Left ventricle myocardium inferior (tissue), 1 donor: ENCODE measurements at places on chromosomes 1 and 21.

GRCh38 chr1:115479055-115479482 is 141.0 kb upstream of the NGF start:
- DNase-seq, result no peak

DNA sequence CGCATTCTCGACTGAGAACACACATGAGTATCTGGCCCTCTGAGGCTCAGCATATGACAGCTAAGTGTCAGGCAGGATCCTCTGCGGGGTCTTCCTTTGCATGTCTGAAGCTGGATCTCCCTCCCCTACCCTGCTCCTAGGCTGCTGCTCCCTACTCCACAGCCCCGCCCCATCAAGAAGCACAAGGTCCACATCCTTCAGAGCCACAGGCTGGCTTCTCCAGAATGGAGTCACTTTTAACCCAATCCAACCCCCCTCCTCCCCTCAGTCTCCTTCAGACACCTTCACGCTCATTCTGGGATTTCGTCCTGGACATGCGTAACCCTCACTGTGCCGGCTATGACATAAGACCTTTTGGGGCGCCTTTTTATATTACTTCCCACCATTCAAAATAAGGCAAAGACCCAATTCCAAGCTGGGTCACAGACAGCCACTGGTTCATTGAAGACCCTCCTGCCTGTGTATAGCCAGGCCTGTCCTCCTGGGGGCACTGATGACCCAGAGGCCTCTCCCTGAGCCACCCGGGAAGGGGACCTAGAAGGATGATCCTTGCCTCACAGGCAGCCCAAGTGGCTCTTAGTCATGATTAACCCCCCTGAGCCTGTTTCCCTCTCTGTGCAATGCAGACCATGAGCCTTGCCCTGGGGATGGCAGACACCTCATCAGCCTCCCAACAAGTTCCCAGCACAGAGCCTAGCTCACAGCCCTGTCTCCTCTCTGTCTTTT is 4.7 kb downstream of the ADGRB2 start:
- no peak for DNase-seq

DNA sequence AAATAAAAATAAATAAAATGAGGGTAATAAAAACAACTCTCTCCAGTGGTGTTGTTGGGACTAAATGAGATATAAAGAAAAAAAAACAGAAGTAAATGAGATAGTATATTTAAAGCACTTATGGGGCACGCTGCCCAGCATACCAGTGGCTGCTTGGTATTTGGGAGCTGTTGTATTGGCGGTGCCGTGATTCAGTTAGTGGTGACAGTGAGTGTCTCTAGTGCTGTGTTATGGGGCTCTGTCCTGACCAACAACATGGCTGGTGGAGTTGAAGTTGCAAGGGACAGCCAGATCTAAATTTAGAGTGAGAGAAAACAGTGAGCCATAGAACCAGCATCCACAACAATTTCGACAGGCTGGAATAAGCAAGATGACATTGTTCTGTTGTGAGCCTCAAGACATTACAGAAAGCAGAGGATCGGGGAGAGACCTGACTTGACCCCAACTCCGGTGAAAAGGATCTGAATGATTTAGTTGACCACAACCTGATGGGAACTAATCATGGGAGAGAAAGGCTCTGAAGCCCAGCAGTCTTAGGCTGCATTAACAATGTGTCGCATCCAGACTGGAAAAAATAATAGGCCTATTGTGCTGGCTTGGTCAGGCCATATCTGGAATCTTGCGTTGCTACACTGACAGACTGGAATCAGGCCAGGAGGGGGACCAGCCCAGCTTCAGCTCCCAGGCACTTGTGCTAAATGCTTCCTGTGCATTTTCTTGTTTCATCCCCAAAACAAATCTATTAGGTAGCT is 2.4 kb upstream of the MFSD2A start:
- no peak for DNase-seq

GRCh38 chr1:55276671-55277376 is 61.7 kb upstream of the USP24 start:
- peak; percentile 37 for DNase-seq

- no peak for DNase-seq
Observed at GRCh38 chr1:72435025-72435424, 152.7 kb upstream of the NEGR1 start.
